Aorta (tissue), 5 donors: ENCODE measurements at places on chromosomes 2 and 18. TPM values are rescaled to one million over a fixed set of nuclear protein-coding genes. Genes with fewer than 3 reads are reported as not detected.

TRABD2A gene
- total RNA-seq, result 1.1 TPM

C2orf80 gene
- not detected for total RNA-seq

LBX2 gene
- 0.75 TPM for total RNA-seq

SERPINB3 gene
- total RNA-seq, result not detected

- H3K36me3 ChIP-seq, result peaks cover 14% of the 10 kb centered on the region
- peaks cover 5% of the 10 kb centered on the region for H3K4me1 ChIP-seq
- DNase-seq, result no peak
Measured at GRCh38 chr2:201135386-201135785, 19.4 kb downstream of the CFLAR start.

- H3K4me3 ChIP-seq, result no peak overlapping the region
- no peaks in the 10 kb centered on the region for H3K27me3 ChIP-seq
- H3K4me1 ChIP-seq, result peaks cover 3% of the 10 kb centered on the region
- H3K36me3 ChIP-seq, result no peaks in the 10 kb centered on the region
Measured at GRCh38 chr18:526681-527080, 26.2 kb upstream of the COLEC12 start.

DNA sequence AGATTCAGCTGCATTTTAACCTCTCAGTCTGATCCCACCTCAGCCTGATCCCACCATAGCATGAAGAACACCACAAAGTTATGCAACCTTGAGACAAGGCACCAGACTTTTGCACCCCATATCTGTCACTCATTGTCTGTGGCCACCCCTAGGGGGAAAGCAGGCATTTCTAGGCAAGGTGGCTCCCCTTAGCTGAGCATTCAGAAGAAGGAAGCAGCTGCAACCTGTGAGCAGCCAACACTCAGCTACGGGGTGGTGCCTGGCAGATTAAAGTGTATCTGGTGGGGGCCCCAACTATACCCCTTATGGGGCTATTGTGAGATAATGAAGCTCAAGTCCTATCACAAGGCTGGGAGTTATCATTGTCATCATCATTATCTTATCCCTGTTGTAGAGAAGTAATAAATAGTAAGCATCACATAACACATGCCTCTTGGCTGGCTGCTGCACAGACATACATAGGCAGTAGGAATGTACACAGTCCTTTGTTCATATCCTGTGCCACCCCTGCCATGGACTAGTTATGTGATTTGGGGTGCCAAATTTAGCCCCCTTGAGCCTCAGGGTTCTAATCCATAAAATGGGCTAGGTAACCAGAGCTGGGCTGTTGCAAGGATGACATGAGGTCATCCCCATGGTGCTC, 20.6 kb upstream of the TMEM163 start:
- H3K27me3 ChIP-seq, result no peaks in the 10 kb centered on the region
- no peak overlapping the region for H3K4me3 ChIP-seq
- no peaks in the 10 kb centered on the region for H3K36me3 ChIP-seq

DNA sequence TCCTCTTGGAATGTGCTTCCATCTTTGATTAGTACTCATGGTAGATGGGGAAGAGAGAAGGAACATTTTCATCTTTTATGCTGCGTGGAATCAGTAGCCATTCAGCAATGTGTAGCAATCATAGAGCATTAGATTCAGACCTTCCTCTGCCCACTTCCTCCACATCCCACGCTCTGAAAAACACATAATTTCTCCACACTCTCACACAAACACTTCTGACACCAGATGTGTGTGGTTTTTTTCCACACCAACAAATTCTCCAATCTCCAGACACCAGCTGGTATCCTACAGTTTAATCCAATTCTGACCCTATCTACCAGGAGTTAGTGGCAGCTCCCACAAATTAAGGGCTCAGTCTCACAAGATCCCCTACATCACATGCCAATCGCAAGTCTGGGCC, 103.3 kb downstream of the AOX1 start:
- H3K4me1 ChIP-seq, result no peaks in the 10 kb centered on the region
- H3K27ac ChIP-seq, result no peak overlapping the region
- H3K36me3 ChIP-seq, result no peaks in the 10 kb centered on the region
- no peak overlapping the region for H3K4me3 ChIP-seq
- H3K27me3 ChIP-seq, result no peaks in the 10 kb centered on the region

DNA sequence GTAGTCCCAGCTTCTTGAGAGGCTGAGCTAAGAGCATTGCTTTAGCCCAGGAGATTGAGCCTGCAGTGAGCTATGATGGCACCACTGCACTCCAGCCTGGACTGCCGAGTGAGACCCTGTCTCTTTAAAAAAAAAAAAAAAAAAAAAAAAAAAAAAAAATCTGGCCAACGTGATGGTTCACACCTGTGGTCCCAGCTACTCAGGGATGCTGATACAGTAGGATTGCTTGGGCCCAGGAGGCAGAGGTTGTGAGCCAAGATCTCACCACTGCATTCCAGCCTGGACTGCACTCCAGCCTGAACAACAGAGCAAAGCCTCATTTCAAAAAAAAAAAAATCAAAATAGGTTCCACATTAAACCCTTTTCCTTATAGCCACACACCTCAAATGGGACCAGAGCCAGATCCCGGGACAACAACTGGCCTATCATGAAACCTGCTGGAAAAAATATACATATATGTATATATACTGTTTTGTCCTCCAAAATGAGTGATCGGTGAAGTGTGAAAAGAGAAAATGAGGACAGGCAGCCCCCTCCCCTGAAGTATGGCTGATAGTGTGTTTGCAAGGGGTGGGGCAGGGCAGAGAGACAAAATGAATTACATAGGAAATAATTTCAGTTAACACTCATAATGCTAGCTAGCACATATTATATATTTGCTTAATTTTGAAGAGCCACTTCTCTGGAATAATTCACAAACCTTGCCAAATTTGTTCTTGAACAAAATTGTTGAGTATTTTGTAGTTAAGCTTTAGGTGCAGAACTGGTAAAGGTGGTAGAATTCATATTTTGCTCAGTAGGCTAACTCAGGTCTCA, 22.9 kb downstream of the MAPRE2 start:
- H3K27ac ChIP-seq, result no peak overlapping the region
- no peaks in the 10 kb centered on the region for H3K36me3 ChIP-seq
- H3K4me3 ChIP-seq, result no peak overlapping the region
- DNase-seq, result no peak
- H3K27me3 ChIP-seq, result no peaks in the 10 kb centered on the region
- peaks cover 4% of the 10 kb centered on the region for H3K4me1 ChIP-seq

DNA sequence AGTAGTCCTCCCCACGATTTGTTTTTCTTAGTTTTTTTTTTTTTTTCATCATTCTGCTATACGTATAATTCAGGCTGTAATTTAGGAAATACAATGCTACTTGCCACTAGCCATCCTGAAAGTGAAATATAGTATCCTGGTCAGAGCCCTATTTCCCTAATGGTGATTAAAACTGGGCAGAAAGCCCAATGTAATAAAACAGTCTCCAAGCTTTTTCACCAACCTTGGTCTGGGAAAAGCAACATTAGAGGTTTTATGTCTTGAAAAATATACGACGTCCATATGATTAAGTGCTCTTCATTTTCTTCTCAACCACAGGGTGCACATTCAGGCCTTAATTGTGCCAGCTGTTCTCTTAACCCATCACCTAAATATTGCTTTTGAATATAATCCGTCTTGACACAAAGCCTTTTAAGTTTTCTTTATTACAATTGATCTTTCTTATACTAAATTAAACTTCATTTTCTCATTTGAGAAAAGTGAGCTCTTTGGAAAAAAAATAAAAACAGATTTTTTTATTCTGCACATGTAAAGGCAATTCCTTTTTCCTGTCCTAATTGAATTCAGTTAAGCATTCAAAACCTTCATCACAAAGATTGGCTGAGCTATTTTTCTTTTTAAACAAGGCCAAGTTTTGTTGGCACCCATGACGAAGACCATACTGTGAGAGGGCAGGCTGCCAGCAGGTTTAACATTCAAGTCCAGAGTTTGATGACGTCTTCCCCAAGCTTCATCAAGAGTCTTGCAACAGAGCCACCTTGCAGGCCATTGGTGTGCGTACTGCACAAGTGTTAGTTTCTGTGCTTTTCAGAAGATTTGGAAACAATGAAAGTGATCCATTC, 52.7 kb downstream of the MAP2 start:
- no peak overlapping the region for H3K27ac ChIP-seq
- no peaks in the 10 kb centered on the region for H3K27me3 ChIP-seq

GRCh38 chr2:132441051-132441450, 24.4 kb downstream of the GPR39 start:
- no peaks in the 10 kb centered on the region for H3K4me1 ChIP-seq
- H3K27me3 ChIP-seq, result no peaks in the 10 kb centered on the region
- H3K4me3 ChIP-seq, result no peak overlapping the region
- DNase-seq, result no peak

GRCh38 chr2:111108745-111109271, 11.9 kb upstream of the BCL2L11 start:
- H3K27ac ChIP-seq, result no peak overlapping the region
- H3K4me1 ChIP-seq, result no peaks in the 10 kb centered on the region
- no peaks in the 10 kb centered on the region for H3K36me3 ChIP-seq
- H3K27me3 ChIP-seq, result no peaks in the 10 kb centered on the region
- no peak for DNase-seq

- DNase-seq, result no peak
- no peaks in the 10 kb centered on the region for H3K4me1 ChIP-seq
- no peak overlapping the region for H3K4me3 ChIP-seq
- peaks cover 1% of the 10 kb centered on the region for H3K27me3 ChIP-seq
- H3K36me3 ChIP-seq, result no peaks in the 10 kb centered on the region
Measured at GRCh38 chr2:5360081-5360480, 332.1 kb upstream of the SOX11 start.
